Suprapubic skin (tissue), 4 donors: ENCODE measurements at places on chromosomes 2 and 18.

GRCh38 chr2:11129598-11130449, 25.4 kb upstream of the SLC66A3 start:
- peak overlapping the region; percentile 45 for H3K4me3 ChIP-seq
- peak overlapping the region; percentile 19 for H3K27ac ChIP-seq
- no peaks in the 10 kb centered on the region for H3K27me3 ChIP-seq
- H3K36me3 ChIP-seq, result no peaks in the 10 kb centered on the region
- H3K4me1 ChIP-seq, result peaks cover 34% of the 10 kb centered on the region

GRCh38 chr2:164954954-164955701, at the start of gene SLC38A11:
Gene SLC38A11 (minus strand): TSS chr2:164955525. CDS start chr2:164955247, 278 bp downstream.
- no peak within 1 kb of the TSS for H3K27ac ChIP-seq
- no peak for DNase-seq
- H3K4me3 ChIP-seq, result peak within 1 kb of the TSS; percentile 45
- H3K36me3 ChIP-seq, result no peaks in the 10 kb centered on the region

GRCh38 chr2:37156857-37157714, at the start of gene EIF2AK2:
Gene EIF2AK2 (minus strand): TSS chr2:37156980. CDS start chr2:37147806, 9,174 bp downstream.
- no peaks in the 10 kb centered on the region for H3K27me3 ChIP-seq
- peaks cover 48% of the 10 kb centered on the region for H3K4me1 ChIP-seq
- DNase-seq, result peak; percentile 92
- peak within 1 kb of the TSS; percentile 86 for H3K27ac ChIP-seq
- H3K4me3 ChIP-seq, result peak within 1 kb of the TSS; percentile 71

DNA sequence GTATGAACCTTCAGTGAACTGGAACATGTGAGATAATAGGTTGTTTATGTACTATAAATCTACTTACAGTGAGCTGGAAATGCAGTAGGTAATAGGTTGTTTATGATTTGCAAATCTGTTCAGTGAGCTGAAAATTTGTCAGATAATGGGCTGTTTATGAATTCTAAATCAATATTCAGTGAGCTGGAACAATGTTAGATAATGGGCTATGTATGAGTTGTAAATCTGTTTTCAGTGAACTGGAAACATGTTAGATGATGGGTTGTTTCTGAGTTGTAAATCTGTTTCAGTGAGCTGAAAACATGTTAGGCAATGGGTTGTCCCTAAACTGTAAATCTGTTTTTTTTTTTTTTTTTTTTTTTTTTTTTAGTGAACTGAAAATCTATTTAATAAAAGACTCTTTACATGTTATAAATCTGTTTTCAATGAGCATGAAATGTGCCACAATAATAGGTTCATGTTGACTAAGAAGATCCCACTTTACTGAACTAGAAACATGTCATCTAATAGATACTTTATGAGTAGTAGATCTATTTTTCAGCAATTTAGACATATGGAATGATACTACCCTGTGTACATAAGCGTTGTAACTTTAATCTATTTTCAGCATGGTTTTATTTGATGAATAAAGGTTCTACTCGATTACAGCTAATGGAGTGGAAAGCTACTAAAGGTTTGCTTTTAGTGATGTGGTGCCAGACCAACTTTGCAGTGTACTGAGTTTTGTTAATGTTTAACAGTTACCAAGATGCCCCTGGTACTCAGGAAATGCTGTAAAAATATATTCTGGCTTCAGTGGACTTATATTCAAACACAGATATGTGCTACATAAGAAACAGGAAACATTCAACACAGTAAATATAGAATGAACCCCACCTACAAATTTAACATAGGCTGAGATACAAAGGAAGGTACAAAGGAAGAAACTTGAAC, 1471.8 kb downstream of the LRP1B start:
- no peak overlapping the region for H3K4me3 ChIP-seq
- H3K27ac ChIP-seq, result no peak overlapping the region
- no peaks in the 10 kb centered on the region for H3K36me3 ChIP-seq
- no peaks in the 10 kb centered on the region for H3K27me3 ChIP-seq

DNA sequence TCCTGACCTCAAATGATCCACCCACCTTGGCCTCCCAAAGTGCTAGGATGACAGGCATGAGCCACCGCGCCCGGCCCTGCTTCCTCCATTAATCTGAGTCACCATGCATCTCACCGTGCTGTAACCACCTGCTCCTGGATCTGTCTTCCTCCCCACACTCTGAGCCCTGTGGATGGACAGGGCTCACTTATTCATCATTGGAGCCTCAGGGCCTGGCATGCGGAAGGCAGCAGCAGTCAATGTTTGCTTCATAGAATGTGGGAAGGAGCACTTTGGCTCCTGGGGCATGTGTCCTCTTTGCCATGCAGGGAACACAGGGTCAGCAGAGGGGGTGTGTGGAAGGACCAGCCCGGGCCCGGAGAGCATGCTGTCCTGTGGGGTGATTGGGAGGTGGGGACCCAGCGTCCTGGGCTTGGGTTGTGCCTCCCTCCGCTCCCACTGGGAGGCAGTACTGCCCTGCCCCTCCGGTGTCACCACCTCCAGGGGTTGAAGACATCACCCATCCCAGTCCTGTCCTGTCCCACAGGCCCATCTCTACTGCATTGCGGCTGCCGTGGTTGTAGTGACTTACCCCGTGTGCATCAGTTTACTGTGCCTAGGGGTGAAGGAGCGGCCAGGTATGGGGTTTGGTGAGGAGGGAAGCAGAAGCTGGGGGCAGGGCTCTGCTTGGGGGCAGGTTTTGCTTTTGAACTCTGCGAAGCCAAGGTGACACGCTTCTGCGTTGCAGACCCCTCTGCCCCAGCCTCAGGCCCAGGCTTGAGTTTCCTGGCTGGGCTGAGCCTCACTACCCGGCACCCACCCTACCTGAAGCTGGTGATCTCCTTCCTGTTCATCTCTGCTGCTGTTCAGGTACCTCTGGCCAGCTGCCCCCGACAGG, 11.5 kb downstream of the MFSD2B start:
- no peaks in the 10 kb centered on the region for H3K4me1 ChIP-seq
- H3K27ac ChIP-seq, result no peak overlapping the region
- no peak for DNase-seq
- no peaks in the 10 kb centered on the region for H3K27me3 ChIP-seq

DNA sequence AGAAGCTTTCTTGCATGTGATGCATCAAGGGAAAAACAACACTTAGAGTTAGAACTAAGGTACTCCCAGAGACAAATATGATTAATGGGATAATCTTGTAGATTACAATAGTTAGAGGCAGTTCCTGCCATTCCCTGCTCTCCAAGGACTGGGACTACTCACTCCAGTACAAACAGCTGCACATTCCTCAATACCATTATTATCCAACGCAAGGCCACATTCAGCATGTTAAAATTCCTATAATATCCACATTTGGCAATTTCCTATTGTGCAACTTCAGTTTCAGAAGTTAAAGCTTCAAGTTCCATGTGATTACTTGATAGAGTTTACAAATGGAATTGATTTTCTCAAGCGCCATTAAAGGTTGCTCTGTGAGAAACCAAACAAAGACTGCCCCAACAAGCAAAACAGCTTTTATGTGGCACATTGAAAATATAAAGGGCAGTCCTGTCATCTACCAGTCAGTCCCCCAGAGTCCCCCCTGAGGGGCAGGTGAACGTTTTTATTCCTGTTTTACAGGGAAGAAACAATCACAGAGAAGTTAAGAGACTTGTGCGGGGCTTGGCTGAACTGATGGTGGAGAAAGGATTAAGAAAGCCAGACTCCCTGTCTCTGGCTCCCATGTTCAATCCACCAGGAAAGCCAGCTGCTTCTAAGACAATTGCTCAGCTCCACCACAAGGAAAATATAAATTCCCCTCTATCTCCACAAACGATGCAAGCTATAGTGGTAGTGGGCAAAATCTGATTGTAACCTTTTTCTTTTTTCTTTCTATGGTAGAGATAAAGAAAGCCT, 72.6 kb downstream of the TXNL1 start:
- peak overlapping the region; percentile 66 for H3K27ac ChIP-seq
- H3K27me3 ChIP-seq, result no peaks in the 10 kb centered on the region
- DNase-seq, result no peak
- H3K4me1 ChIP-seq, result peaks cover 12% of the 10 kb centered on the region
- no peak overlapping the region for H3K4me3 ChIP-seq

GRCh38 chr18:11512096-11513025, 97.0 kb upstream of the SLC35G4 start:
- H3K36me3 ChIP-seq, result no peaks in the 10 kb centered on the region
- H3K27ac ChIP-seq, result no peak overlapping the region
- DNase-seq, result no peak
- no peaks in the 10 kb centered on the region for H3K4me1 ChIP-seq
- no peak overlapping the region for H3K4me3 ChIP-seq

DNA sequence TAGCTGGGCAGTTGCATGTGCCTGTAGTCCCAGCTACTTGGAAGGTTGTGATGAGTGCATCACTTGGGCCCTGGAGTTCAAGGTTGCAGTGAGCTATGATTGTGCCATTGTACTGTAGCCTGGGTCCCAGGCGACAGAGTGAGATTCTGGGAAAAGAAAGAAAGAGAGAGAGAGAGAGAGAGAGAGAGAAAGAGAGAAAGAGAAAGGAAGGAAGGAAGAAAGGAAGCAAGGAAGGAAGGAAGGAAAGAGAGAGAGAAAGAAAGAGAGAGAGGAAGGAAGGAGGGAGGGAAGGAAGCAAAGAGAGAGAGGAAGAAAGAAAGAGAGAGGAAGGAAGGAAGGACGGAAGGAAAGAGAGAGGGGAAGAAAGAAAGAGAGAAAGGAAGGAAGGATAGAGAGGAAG, 128.4 kb downstream of the GALNT3 start:
- no peak overlapping the region for H3K27ac ChIP-seq
- no peak overlapping the region for H3K4me3 ChIP-seq
- H3K27me3 ChIP-seq, result no peaks in the 10 kb centered on the region
- no peak for DNase-seq
- no peaks in the 10 kb centered on the region for H3K4me1 ChIP-seq

DNA sequence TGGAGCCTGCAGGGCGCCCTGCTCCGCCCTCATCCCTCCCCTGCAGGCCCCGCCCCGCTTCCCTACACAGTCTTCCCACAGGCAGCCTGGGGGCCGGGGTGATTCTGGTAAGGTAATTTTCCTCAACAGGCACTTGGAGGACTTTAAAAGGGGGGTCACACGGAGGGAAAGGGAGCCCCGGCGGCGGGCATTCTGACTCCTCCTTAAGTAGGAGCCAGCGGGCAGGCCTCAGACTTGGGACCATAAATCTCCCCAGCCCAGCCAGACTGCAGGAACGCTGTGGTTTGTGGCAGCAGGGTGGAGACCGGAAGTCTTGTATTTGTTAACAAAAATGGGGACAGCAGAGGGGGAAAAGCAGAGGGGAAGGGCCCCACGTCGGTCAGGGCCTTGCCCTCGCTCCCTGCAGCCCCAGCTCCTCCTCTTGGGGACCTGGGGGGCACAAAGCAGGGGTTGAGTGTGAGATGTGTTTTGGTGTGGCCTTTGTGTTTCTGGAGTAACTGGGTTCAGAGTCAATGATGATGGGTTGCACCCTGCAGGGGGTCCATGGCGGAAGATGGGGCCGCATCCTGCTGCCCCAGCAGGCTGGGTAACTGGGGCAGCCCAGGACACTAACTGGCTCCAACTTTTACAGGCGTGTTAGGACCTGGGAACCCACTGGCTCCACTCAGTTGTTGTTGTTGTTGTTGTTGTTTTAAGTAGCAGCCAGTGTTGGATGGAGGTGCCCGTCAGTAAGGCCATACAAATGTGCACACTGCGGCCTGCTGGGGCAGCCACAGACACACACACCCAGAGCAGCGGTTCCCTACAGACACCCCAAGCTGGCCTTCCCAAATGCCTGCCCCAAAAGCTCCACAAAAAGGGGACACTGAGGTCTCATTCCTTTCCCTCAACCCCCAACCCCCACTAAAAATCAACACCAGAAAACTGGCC, 27.7 kb downstream of the SMAD7 start:
- H3K4me3 ChIP-seq, result peak overlapping the region; percentile 43
- H3K4me1 ChIP-seq, result peaks cover 46% of the 10 kb centered on the region
- peak overlapping the region; percentile 79 for H3K27ac ChIP-seq
- DNase-seq, result peak; percentile 77
- no peaks in the 10 kb centered on the region for H3K27me3 ChIP-seq

DNA sequence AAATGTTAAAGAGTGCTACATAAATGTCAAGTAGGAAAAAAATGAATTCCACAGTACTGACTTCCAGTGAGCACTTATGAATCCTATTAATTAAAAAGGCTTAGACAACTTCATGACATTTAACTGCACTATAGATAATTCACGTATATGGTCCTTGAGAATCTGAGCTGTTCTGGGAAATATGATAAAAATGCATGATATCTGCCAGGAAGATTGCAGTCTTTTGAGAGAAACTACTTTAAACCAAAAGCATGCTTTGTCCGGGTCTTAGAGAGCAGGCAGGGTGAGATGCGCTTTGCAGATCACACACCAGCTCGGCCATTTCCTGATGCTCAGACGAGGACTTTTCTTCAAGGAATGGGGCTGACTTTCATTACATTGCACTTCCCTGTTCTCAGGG, 42.6 kb downstream of the CMPK2 start:
- H3K4me3 ChIP-seq, result no peak overlapping the region
- peaks cover 15% of the 10 kb centered on the region for H3K4me1 ChIP-seq
- no peak overlapping the region for H3K27ac ChIP-seq
- no peak for DNase-seq
- no peaks in the 10 kb centered on the region for H3K27me3 ChIP-seq
- no peaks in the 10 kb centered on the region for H3K36me3 ChIP-seq

DNA sequence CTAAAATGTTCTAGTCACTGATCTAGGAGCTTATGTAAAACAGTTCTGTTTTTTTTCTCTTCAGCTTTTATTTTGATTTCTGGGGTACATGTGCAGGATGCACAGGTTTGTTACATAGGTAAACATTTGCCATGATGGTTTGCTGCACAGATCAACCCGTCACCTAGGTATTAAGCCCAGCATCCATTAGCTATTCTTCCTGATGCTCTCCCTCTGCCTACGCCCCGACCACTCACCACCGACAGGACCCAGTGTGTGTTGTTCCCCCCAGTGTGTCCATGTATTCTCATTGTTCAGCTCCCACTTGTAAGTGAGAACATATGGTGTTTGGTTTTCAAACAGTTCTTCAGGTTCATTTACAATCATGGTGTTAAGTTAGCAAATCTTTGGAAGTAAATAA, 84.8 kb upstream of the PROKR1 start:
- no peak overlapping the region for H3K27ac ChIP-seq
- H3K36me3 ChIP-seq, result no peaks in the 10 kb centered on the region
- H3K4me1 ChIP-seq, result no peaks in the 10 kb centered on the region
- no peak for DNase-seq
- H3K4me3 ChIP-seq, result no peak overlapping the region
- H3K27me3 ChIP-seq, result no peaks in the 10 kb centered on the region

DNA sequence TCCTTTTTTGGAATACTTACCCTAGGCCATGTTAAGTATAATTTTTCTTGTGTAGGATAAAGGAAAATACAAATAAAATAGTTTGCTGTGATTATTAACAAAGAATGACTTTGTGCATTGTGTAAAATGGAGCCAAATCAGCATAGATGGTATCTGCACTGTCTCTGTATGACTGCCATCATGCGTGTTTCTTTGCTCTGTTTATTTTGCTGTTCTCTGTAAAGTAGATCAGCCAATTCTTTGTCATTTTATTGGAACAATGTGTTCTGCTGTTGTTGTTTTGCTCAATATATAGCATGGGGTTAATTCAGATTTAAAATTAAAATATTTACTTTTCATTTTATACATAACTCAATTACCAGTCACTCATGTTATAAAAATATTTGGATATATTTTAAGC, 181.3 kb upstream of the UBE2E3 start:
- H3K36me3 ChIP-seq, result no peaks in the 10 kb centered on the region
- H3K4me3 ChIP-seq, result no peak overlapping the region
- no peak overlapping the region for H3K27ac ChIP-seq
- no peaks in the 10 kb centered on the region for H3K27me3 ChIP-seq
- no peaks in the 10 kb centered on the region for H3K4me1 ChIP-seq
- DNase-seq, result no peak
